ENCODE measurements at places on chromosomes 2 and 18. TPM values are rescaled to one million over a fixed set of nuclear protein-coding genes. Genes with fewer than 3 reads are reported as not detected.

- no peak overlapping the region for H3K27ac ChIP-seq
- no peaks in the 10 kb centered on the region for H3K27me3 ChIP-seq
- no peak overlapping the region for H3K4me3 ChIP-seq
- no peaks in the 10 kb centered on the region for H3K36me3 ChIP-seq
- DNase-seq: no peak
These were observed 42.4 kb upstream of the C1GALT1C1L start for GRCh38 chr2:43718530-43719124.

Gene FBXO41
- total RNA-seq: not detected

DNA sequence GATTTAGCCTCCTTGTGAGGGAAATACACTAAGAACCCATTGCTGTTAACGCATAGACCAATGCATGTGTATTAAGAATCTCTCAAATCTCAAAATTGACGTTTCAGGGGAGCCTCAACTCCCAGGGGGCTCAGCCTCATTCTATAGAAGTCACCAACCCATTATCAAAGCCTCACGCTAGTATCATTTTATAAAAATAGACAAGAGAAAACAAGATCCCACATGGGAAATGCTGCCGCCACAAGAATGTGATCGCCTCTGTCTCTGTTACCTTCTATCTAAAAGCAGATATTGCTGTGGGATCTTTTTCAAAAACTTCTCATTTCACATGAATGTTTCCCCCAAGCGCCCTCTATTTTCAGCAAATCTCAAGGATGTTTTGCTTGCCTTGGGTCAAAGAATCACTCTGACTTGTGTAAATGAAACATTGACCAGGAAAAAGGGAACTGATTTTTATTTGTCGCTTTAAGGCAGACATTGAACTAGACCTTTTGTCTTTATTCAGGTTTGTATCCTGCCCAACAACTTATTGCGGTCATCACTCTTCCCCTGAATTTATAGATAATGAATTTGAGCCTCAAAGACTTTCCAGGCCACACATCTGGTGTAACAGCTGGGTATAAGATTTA lies 679.0 kb upstream of the ID2 start:
- no peak overlapping the region for H3K27ac ChIP-seq
- H3K36me3 ChIP-seq: no peaks in the 10 kb centered on the region
- peaks cover 9% of the 10 kb centered on the region for H3K4me1 ChIP-seq
- H3K4me3 ChIP-seq: no peak overlapping the region
- H3K27me3 ChIP-seq: no peaks in the 10 kb centered on the region
- DNase-seq: no peak

GRCh38 chr2:237927135-237927534 lies 39.7 kb upstream of the UBE2F start:
- no peak for DNase-seq
- H3K27ac ChIP-seq: no peak overlapping the region
- H3K4me3 ChIP-seq: no peak overlapping the region
- peaks cover 4% of the 10 kb centered on the region for H3K4me1 ChIP-seq
- no peaks in the 10 kb centered on the region for H3K36me3 ChIP-seq
- no peaks in the 10 kb centered on the region for H3K27me3 ChIP-seq

DNA sequence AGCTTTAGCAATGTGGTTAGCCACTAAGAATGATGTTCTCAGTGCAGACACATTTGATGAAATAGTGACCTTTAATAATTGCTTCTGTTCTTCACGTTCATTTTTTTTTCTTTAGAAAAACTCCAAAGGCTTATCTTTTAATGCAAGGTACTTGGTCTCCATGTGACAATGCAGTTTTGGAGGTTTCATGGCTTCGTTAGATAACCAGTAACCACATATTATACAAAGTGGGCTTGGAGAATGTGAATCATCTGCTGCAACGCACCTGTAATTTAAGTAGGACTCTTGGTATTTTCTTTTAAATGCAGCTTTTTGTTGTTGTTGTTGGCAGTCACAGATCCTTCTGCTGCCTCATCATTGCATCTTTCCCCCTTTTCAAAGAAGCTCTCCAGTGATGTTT lies 1606.3 kb downstream of the SUCLG1 start:
- no peaks in the 10 kb centered on the region for H3K36me3 ChIP-seq
- no peak overlapping the region for H3K27ac ChIP-seq
- H3K4me1 ChIP-seq: no peaks in the 10 kb centered on the region
- no peaks in the 10 kb centered on the region for H3K27me3 ChIP-seq
- no peak for DNase-seq

GRCh38 chr18:8987241-8987640 lies 115.3 kb upstream of the NDUFV2 start:
- no peaks in the 10 kb centered on the region for H3K36me3 ChIP-seq
- H3K4me3 ChIP-seq: no peak overlapping the region
- DNase-seq: no peak
- no peak overlapping the region for H3K27ac ChIP-seq

GRCh38 chr2:235659767-235660322 lies 166.0 kb downstream of the AGAP1 start:
- no peaks in the 10 kb centered on the region for H3K36me3 ChIP-seq
- H3K27me3 ChIP-seq: no peaks in the 10 kb centered on the region
- H3K4me1 ChIP-seq: no peaks in the 10 kb centered on the region
- DNase-seq: no peak

DNA sequence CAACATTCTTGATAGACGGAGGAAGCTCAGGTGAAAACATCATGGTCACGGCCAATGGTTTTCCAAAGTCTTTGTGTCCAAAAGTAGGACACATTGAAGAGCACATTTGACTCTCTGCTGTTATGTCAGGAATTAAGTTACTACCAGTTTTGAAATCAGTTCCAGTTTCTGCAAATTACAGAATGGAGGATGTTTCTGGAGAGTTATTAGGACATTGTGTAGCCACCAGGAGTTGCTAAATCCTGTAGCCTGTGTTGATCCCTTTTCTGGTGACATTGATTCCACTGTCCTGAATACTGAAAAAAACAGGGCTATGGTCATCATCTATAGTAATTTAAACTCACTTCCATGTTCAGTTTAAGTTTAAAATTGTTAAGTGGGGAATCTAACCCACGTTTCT lies 15.3 kb downstream of the UPP2 start:
- H3K4me1 ChIP-seq: no peaks in the 10 kb centered on the region
- no peak overlapping the region for H3K27ac ChIP-seq
- no peak for DNase-seq
- no peak overlapping the region for H3K4me3 ChIP-seq
- no peaks in the 10 kb centered on the region for H3K27me3 ChIP-seq
- H3K36me3 ChIP-seq: no peaks in the 10 kb centered on the region

- H3K27me3 ChIP-seq: no peaks in the 10 kb centered on the region
- DNase-seq: no peak
These were observed 70.8 kb downstream of the RAPGEF4 start for GRCh38 chr2:172806493-172806892.

DNA sequence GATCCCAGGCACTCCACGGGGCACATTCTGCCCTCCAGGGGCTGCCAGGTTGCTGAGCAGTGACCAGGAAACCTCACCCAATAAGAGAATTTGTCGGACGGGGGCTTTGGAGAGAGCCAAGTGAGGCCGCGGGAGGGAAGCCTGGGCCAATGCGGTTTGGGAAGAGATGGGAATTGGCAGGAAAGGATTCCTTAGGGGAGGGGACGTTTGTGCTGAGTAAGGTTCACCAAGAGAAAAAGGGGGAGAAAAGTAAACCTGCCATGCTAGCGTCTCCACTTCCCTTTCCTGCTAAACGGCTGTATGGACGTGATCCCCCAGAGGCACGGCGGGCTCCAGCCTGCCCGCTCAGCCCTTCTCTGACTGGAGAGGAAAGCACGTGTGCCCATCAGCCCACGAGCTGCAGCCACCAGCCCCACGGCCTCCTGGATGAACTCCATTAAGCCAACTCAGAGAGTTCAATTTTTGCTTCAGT lies 194.4 kb upstream of the ID2 start:
- no peak overlapping the region for H3K4me3 ChIP-seq
- no peaks in the 10 kb centered on the region for H3K4me1 ChIP-seq
- no peak for DNase-seq
- H3K27me3 ChIP-seq: no peaks in the 10 kb centered on the region

DNA sequence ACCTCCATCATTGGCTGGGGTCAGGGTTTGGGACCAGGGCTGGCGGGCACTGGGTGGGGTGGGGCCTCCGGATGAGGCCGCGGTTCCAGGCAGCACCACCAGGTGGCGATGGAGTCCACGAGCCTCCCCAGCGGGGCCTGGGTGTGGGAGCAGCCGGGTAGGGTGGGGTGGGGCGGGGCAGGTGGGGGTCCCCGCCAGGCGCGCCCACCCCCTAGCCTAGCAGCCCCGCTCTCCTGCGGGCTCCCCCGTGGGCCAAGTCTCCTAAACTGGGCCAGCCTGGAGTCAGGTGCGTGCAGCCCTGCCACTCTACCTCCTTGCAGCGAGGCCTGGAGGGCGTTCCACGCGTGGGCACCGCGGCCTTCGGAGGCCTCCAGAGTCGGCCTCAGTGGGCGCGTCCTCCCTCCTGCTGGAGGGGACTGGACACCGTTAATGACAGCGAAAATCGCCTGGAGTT lies 187.5 kb downstream of the TWIST2 start:
- no peaks in the 10 kb centered on the region for H3K27me3 ChIP-seq
- no peaks in the 10 kb centered on the region for H3K36me3 ChIP-seq
- no peak for DNase-seq
- no peak overlapping the region for H3K27ac ChIP-seq
- peaks cover 10% of the 10 kb centered on the region for H3K4me1 ChIP-seq

DNA sequence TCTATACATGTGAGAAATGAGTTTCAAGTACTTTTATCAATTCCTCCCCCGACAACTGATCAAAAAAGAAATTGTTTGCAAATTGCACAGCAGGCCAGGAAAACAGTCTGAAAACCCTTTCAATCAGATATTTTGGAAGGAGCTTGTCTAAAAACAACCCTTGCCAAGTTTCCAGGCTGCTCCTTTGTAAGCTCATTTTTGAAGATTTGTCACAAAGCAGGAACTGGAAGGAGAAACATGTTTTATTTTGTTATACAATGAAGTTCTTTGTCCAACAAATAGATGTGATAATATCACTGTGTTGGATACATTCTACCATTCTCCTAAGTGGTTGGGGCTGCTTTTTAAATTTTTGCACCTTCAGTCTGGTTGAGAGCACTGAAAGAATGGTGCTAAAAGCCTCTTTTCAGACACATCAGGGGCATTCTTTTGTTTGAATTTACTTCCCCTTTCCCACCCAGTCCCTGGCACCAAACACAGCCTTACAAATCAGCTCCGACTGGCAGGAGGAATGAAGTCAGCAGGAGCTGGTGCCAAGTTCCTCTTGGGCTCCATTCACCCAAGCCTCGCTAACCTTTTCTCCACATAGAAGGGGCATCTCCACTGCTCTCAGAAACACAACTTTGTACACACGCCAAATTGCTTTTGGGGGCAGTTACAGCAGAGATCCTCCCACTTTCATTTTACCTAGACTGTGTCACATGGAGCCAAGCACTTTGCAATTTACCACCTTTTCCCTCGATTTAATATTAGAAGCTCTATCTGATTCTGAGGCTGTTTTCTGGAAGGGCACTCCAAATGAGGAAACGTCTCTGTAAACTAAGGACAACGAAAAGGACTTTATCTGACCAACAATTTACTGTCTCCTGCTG lies 88.0 kb downstream of the C1D start:
- no peak for DNase-seq
- H3K27me3 ChIP-seq: no peaks in the 10 kb centered on the region
- H3K4me1 ChIP-seq: no peaks in the 10 kb centered on the region
- H3K36me3 ChIP-seq: no peaks in the 10 kb centered on the region

- H3K4me1 ChIP-seq: no peaks in the 10 kb centered on the region
- no peaks in the 10 kb centered on the region for H3K27me3 ChIP-seq
- H3K4me3 ChIP-seq: no peak overlapping the region
- H3K27ac ChIP-seq: no peak overlapping the region
- no peaks in the 10 kb centered on the region for H3K36me3 ChIP-seq
These were observed 297.2 kb downstream of the NDUFA10 start for GRCh38 chr2:239727776-239728600.

Gene SRD5A2
- total RNA-seq: 0.07 TPM

- no peak for DNase-seq
- no peak overlapping the region for H3K27ac ChIP-seq
- peaks cover 4% of the 10 kb centered on the region for H3K4me1 ChIP-seq
- no peaks in the 10 kb centered on the region for H3K27me3 ChIP-seq
- H3K4me3 ChIP-seq: no peak overlapping the region
These were observed 19.8 kb downstream of the GRHL1 start for GRCh38 chr2:9971105-9971818.

DNA sequence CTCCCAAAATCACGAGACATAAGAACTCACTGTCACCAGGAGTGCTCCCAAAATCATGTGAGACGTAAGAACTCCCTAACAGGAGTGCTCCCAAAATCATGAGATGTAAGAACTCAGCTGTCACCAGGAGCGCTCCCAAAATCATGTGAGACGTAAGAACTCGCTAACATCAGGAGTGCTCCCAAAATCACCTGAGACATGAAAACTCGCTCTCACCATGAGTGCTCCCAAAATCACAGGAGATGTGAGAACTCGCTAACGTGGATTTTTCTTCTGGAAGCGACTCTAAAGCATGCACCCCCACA lies 53.1 kb downstream of the CTDP1 start:
- no peak overlapping the region for H3K4me3 ChIP-seq
- no peaks in the 10 kb centered on the region for H3K4me1 ChIP-seq
- DNase-seq: no peak
- H3K27ac ChIP-seq: no peak overlapping the region
- H3K36me3 ChIP-seq: no peaks in the 10 kb centered on the region

GRCh38 chr2:508121-508520 lies 169.1 kb downstream of the TMEM18 start:
- H3K4me1 ChIP-seq: no peaks in the 10 kb centered on the region
- H3K27me3 ChIP-seq: no peaks in the 10 kb centered on the region
- H3K27ac ChIP-seq: no peak overlapping the region
- no peaks in the 10 kb centered on the region for H3K36me3 ChIP-seq
- DNase-seq: no peak

GRCh38 chr2:78416625-78417300 lies 608.7 kb upstream of the REG3G start:
- no peaks in the 10 kb centered on the region for H3K4me1 ChIP-seq
- no peak overlapping the region for H3K27ac ChIP-seq
- no peak overlapping the region for H3K4me3 ChIP-seq

Gene SALL3
- total RNA-seq: not detected

GRCh38 chr2:112821142-112821541 lies 15.4 kb downstream of the IL1B start:
- no peaks in the 10 kb centered on the region for H3K27me3 ChIP-seq
- H3K27ac ChIP-seq: no peak overlapping the region
- DNase-seq: no peak
- no peaks in the 10 kb centered on the region for H3K36me3 ChIP-seq
- H3K4me3 ChIP-seq: no peak overlapping the region

Gene SEPTIN2
- total RNA-seq: 109 TPM

Gene TMEM17
- 0.47 TPM for total RNA-seq

DNA sequence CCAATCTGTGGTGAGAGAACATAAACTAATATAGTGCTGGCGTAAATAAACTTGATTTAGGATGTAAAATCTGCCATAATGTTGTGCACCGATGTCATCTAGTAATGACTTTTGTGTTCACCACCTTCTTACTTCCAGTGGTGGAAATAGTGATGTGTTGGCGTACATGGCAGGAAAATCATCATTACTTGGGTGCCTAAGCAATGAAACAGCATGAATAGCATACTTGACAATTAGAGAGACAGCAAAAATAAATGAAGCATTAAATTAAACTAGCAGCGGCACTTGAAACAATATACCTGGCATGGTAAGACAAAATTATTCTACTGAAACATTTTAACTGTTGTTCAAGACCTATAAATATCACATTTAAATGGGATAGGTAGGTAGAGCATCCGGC lies 73.2 kb upstream of the DSC1 start:
- no peaks in the 10 kb centered on the region for H3K4me1 ChIP-seq
- no peaks in the 10 kb centered on the region for H3K27me3 ChIP-seq
- H3K36me3 ChIP-seq: no peaks in the 10 kb centered on the region
- H3K4me3 ChIP-seq: no peak overlapping the region
- H3K27ac ChIP-seq: no peak overlapping the region
